ENCODE measurements at places on chromosomes 7 and 10. TPM values are rescaled to one million over a fixed set of nuclear protein-coding genes. Genes with fewer than 3 reads are reported as not detected.

Gene HTR5A
- total RNA-seq: not detected

DNA sequence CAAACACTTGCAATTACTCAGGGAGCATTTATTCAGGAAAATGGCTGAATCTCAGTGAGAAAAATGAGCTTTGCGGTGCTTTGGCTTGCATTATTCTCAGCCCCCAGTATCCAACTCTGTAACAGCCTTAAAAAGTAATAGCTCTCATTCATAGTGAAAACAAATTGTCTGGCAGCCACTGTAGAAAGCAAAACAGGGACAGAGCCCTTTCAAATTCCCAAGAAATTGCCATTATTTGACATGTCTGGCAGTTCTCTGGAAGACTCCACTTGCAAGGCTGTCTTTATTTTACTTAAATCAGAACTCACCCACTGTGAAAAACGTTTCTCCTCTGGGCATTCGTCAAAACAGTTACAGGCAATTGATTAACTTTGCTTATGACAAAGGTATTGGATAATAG lies 122.5 kb downstream of the NPSR1 start:
- no peak for DNase-seq

DNA sequence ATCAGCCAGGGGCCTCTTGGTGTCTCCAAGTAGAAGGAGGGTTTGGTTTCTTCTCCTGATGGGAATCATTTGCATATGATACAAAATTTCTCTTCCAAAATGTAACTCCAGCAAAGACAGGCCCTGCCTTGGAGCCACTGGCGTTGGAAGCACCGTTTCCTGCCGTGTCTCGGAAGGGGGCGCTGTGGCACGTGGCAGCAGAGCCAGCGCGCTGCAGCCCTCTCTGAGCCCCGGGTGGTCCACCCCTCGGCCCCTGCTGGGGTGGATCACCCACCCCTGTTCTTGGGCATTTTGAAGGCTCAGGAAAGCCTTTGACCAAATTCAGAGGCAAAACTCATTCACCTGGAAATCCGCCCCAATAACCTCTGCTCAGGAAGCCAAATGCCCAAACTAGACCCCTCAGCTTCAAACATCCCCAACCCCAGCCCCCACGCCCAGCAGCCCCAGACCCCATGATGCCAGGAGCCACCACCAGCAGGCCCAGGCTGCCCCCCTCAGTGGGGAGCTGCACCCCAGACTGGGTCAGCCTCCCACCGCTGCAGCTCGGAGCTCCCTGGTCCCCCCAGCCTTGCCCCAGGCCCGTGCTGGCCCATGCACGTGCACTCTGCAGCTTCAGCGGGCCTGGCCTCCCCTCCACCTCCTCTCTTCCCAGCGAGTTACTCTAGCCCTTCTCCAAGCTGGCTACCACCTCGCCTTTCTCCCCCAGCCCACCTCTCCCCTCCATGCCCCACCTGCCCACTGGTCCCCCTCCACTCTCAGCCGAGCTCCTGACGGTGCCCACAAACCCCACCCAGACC lies 29.5 kb upstream of the ELFN1 start:
- DNase-seq: no peak

GRCh38 chr7:15853832-15854470 lies 167.5 kb upstream of the MEOX2 start:
- DNase-seq: no peak

Gene NUDT13
- total RNA-seq: 4.6 TPM
